CD8-positive, alpha-beta memory T cell (primary cell): ENCODE measurements at places on chromosomes 2 and 18.

- no peak for DNase-seq
Observed at GRCh38 chr2:207240649-207241048, 74.9 kb upstream of the KLF7 start.

DNA sequence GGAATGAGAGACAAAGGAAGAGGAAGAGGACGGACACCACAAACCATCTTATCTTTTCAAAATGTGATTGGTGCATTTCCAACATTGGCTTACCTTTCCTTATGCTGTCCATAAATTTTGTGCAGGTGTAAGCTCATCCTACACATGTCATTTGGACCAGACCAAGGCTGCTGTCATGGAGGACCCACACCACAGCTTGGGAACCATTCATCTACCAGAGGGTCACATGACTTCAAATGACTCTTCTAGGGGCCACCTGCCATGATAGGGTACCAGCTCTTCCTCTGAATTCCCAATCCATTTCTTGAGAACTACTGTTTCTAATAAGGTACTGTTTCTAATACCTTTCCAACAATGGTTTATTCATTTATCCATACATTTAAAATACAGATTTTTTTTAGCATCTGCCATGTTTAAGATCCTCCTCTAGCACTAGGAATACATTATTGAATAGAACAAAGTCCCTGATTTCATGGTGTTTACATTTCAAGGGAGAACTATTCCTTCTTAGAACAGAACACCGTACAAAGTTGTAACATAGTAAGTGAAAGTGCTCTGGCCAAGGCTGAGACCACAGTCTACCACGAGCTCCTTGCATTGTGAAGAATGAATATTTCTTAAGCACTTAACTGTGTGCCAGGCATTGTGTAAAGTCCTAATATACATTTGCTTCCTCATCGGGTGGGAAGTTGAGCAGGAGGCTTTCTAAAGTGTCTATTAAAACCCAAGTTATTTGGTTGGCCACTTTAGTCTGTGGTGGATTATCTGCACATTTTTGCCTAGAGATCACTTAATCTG lies 246.1 kb upstream of the FN1 start:
- no peak for DNase-seq

- DNase-seq: no peak
Observed at GRCh38 chr18:46291149-46291548, 187.0 kb downstream of the HAUS1 start.

DNA sequence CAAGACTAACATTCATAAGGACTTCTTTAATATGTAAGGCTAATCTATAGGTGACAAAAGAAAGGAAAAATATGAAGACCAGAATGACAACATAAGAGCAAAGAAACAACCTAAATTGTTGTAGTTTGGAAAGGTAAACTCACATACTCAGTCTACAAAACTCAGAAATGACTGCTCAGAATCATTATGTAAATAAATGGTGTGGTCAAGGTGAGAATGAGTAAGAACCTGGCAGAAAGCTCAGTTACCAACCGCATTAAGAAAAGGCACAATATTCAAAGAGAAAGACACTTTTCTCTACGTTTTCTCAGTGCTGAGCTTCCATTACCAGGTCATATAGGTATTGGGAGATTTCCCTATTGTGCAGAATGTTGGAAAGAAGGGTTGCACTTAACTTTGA lies 15.8 kb downstream of the ATF2 start:
- no peak for DNase-seq

DNA sequence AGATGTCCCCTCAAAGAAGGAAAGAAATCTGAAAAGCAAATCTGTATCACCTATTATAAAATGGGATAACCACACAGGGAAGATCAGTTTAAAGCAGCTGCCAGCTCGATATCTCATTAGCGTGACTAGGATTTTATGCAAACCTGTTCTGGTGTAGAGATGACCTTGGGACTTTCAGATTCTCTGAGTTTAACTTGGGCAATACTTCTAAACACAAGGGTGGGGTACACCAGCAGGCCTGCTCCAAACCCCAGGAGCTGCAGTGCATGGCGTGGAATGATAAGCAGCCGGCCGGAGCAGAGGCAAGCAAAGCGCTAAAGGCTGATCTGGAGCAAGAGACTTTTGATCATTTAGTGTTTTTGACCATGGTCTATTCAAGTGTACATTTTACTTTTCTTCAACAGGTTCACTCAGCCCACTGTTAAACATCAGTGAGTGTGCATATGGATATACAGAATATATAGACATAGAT lies 4.7 kb downstream of the SERTAD2 start:
- DNase-seq: no peak

DNA sequence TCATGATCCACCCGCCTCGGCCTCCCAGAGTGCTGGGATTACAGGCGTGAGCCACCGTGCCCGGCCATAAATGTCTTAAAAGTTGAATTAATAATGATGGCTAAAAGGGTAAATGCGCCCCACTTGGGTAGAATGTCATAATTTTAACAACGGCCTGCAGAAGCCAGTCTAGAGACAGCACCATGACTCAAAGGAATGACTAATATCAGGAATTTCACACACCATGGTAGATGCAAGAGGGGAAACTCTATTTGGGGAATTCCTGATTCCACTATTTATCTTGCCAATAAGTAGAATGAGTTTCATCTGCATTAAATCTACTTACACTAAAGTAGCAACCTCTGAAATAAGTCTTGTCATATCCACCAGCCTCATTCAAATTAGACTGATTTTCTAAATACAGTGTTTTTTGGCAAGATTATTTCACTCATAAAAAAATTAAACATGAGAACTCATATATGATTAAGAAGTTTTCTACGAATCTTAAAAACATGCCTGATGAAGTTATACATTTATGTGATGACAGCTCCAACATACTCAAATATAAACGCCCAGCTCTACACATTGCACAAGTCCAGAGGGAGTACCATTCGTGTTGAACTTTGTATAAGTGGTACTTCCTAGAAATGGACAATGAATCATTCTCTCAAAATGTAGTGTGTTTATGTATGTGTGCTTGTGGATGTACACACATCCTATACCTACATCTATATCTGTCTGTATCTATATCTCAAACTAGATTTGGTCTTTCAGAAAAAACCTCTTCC lies 309.7 kb downstream of the IRS1 start:
- DNase-seq: no peak

GRCh38 chr2:118123561-118124232 lies 35.4 kb downstream of the INSIG2 start:
- no peak for DNase-seq

DNA sequence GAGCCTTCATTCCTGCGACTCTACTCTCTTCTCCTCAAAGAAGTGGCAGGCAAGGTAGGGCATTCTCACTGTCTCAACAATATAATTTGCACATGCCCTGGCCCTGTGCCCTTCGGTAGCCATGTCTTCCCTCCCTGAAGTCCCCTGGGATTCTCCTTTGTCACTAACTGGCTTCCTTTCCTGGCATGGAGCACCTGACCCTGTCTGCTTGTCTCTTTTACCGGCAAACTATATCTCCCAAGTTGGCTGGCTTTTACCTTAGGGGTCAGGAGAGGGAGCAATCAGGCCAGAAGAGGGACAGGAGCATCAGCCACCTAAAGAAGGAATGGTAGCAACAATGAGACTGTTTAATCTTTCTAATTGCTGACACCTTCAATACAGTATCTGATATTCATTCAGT lies 51.9 kb upstream of the RMDN2 start:
- no peak for DNase-seq

DNA sequence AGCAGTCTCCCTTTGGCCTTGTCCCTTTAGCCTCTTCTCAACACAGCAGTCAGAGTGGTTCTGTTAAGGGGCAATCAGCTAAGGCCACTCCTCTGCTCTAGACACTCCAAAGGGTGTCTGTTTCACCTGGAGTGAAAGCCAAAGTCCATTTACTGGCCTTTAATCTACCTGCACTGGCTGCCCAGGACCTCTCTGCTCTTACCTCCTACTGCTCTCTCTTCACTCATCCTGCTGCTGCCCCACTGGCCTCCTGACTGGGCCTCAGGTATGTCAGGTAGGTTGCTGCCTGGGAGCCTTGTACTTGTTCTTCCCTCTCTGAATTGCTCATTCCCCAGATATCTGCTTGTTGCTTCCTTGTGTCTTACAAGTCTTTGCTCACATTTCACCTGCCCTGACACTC lies 68.2 kb downstream of the PIKFYVE start:
- no peak for DNase-seq

- DNase-seq: peak; percentile 6
Observed at GRCh38 chr2:161090411-161090810, 69.8 kb upstream of the TANK start.

DNA sequence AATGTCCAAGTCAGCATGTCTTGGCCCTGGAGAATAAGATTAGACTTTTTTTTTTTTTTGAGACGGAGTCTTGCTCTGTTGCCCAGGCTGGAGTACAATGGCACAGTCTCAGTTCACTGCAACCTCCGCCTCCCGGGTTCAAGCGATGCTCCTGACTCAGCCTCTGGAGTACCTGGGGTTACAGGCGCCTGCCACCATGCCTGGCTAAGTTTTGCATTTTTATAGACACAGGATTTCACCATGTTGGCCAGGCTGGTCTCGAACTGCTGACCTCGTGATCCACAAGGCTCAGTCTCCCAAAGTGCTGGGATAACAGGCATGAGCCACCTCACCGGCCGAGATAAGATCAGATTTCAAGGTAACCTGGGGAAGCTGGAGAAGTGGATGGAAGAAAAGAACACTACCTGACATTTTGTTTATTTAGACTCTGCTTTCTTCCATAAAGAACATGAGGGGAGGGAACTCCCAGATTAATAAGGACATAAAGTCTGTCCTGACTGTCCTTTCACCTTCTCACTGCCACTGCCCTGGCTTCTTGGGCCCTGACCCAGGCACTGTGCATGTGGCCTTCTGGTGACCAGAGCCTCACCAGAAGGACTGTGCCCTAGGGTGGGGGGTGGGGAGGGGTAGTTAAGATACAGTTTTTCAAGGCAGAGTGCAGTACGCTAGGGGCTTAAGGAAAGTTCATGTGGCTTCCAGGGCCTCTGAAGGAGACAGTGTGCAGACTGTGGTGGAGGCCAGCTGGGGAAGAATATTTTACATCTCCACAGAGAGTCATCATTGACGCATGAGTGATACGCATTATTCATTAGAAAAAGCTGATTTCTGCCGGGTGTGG lies 4.8 kb upstream of the IMPA2 start:
- DNase-seq: no peak

DNA sequence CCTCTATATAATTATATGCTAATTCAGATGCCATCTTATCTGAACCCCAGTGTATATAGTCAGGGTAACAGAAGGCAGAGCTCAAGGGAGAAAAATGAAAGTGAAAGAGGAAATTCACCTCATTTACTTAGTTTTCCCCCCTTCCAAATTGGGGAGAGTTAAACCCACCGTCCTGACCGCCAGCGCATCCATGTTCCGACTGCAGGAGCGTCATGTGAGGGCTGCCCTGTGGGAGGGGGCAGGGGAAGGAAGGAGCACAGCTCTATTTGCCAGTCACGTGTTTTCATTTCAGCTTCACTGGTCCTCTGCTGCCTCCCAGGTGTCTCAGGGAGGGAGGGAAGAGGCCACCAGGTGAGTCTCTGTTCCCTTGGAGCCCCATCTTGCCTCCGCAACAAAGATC lies 13.2 kb downstream of the CNNM4 start:
- DNase-seq: peak; percentile 38

DNA sequence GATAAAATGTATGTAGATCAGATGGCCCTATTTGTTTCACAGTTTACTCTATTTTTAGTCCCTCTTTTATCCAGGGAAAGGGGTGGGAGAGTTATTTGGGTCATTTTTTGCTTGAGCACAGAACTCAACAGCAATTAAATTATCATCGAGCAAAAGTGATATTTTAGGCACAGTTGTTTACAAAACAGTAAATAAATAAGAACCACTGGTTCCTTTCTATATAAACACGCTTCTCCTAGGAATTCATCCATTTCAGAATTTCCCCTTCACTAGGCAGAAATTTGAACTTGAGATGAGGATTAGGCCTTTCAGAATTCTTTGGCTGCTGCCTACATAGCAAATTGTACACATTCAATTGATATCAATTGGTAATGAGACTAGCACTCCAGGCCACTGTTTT lies 812.4 kb downstream of the CNTNAP5 start:
- DNase-seq: no peak
